Fibroblast of skin of back (primary cell): ENCODE measurements at places on chromosomes 1 and 21.
A peak's percentile ranks its signal among the peaks of the same experiment; 100 is the strongest.

DNA sequence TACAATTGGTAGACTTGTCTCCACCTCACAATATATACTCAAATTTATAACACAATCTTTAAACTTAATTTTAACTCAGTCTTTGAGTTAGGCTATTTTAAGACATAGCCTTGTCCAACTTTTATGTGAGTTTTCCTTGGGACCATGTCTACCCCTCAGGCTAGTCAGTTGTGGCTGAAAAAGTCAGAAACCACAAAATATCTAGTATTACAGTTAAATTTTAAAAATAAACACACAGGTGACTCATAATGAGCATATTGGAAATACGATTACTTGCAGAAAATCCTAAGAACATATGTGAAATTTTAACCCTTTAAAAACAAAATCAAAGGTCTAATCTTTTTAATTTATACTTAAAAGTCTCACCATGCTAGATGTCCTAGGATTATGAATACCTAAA, 4.8 kb upstream of the ASB17 start:
- DNase-seq, result peak; percentile 44

- peak; percentile 68 for DNase-seq
Observed at GRCh38 chr1:31373056-31373896, at the start of gene FABP3. Gene FABP3, minus strand, starts transcription at chr1:31373076. Its CDS starts 62 bp downstream, at chr1:31373014.

DNA sequence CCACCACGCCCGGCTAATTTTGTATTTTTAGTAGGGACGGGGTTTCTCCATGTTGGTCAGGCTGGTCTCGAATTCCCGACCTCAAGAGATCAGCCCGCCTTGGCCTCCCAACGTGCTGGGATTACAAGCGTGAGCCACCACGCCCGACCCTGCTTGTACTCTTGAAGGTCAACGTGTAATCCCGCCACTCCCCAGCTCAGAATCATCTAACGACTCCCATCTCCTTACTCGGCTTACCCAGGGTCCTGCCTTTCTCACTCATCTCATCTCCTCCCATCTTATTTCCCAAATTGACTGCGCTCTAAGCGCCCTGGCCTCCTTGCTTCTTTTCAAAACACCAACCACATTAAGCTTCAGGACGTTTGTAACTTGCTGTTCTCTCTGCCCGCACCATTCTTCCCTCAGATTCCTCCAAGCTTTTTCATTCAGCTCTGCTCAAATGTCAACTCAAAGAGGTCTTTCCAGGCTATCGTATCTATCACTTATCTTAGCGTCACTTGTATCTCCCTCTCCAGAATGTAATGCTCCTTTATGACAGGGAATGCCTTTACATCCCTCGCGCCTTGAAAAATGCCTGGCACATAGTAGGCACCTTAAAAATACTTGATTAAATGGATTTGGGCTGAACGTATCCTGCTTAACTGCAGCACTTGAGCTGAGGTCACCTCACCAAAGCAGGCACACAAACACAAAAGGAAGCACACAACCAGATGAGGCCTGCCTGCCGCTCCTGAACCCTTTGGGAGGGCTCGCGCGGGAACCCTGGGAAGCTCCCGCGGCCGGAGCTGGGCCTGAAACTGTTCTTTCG, 1.4 kb upstream of the USP1 start:
- DNase-seq, result no peak

DNA sequence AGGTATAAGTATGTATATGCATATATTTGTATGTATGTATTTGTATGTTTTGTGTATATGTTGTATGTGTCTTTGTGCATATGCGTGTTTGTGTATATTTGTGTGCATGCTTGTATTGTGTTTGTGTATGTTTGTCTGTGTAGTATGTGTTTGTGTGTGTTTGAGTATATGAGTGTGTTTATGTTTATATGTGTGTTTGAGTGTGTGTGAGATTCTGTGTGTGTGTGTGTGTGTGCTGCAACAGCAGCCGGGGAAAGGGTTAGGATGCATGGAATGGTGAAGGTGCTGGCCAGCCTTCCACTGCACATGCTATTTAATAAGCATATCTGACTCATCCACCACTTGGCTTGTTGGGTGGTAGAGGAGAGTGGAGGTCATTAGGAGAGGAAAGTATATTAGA, 46.6 kb upstream of the RAB4A start:
- DNase-seq, result peak; percentile 22

- no peak for DNase-seq
Observed at GRCh38 chr1:162235241-162235800, 141.3 kb downstream of the SPATA46 start.

DNA sequence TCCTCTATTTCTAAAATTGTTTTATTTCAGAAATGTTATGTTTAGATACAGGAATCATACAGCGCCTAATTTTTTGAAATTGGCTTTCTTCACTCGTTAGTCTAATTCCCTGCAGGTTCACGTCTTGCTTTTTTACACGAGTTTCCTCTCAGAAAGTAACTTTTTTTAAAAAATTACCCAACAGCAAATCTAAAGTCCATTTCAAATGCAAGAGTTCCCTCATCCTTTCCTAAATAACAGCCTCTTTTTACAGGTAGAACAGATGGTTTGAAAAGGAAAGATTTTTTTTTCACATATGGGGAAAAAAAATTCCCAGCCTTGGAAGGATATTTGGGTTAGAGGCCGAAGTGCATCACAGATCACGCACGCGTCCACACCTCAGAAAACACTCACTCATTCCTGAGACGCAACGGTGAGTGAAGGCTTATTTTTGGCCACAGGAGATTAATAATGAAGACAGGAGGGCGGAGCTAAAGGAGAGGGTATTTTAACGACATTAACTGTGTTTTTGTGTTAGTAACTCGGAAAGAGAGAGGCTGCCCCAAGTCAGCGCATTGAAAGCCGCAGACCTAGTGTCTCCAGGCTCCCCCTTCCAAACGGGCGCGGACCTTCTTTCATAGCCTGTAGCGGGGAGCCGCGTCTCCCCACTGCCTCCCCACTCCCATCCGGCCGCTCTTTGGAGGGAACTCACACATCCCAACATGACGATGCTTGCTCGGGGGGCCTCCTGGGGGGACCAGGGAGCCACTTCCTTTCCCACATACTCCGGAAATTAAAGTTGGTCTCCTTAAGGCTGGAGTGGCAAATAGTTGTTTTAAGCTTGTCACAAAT, 969 bp upstream of the RIPK4 start:
- peak; percentile 46 for DNase-seq

DNA sequence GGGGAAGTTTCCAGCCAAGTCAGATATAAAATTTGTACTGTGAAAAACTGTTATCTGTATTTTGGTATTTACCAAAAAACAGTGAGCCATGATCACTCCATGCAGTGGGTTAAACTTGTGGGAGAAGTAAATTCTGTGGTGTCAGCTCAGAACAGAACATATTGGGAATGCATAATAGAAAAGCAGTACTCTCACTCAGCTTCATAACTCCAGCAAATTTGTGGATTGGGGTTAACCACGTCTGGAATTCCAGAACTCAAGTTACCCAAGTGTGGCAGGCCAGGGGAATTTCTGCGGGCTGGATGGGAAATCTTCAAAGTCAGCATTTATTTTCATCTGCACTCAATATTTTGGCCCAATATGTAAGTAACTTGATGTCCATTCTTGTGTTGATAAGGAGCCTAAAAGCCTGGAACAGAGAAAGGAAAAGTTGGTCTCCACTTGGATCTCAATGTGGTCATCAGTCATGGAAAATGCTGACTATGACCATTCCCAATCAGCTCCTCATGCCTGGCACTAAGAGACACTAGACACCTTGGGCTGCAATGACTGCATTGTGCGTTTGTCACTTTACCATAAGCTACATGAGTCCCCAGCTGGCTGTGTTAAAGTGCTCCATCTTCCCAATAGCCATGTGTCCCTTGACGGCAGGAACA, 39.1 kb upstream of the ENAH start:
- DNase-seq, result peak; percentile 91

DNA sequence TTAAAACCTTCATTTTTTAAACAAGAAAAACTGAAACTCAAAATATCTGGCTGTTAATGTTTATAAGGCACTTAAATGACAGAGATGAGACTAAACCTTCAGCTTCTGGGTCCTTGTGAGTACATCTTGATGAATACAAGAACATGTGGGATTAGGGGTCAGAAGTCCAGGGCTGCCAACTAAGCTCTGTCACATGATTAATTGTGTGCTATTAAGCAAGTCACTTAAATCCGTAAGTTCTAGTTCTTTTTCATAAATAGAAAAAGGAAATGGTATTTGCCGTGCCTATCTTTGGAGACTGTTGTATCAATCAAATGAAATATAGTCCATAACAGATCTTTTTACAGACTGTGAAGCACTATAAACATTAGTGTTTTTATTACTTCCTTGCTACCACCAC, 43.2 kb upstream of the KCTD3 start:
- no peak for DNase-seq

DNA sequence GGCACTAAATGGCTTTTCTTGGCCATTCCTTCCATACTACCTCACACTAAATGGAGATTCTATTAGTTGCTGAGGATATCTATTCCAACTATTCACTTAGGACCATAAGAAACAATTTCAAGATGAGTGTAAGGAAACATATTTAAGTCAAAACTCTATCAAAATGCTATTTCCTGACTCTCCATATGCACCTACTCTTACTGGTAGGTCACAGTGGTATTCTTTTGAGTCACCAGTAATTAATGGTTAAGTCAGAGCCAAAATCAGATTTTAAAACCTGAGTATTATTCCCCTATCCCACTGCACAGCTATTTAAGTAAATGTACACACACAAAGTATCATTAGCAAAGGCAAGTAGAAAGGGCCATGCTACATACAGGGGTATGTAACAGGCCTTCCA, 50.3 kb downstream of the ARID4B start:
- no peak for DNase-seq

GRCh38 chr1:221439747-221440501, 302.0 kb downstream of the DUSP10 start:
- DNase-seq, result peak; percentile 99

- no peak for DNase-seq
Observed at GRCh38 chr1:228399531-228400236, 7.0 kb downstream of the TRIM11 start.

DNA sequence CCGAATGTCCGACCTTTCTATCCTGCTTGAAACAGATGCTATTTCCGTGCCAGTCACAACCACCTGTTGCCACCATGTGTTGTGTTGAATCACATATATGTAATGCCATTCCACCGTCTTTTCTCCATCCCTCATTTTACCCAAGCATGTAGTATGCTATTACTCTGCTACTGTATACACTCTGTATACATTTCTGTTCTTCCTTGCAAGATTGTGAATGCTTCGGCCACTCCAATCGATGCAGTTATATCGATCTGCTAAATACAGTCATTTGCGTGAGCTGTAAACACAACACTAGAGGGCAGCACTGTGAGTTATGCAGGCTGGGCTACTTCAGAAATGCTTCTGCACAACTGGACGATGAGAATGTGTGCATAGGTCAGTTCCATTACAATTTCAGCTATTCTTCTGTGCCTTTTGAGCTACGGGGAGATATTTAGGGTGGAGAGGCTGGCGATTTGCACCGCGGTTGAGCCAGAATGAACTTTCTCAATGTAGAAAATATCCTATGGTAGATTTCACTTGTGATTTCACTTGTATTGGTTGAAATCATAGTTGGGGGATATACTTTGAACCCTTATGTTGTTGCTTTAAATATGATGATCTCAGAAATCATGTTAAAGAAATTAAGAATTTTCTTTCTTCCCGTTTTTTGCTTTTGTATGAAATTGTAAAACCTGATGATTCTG, 289.8 kb downstream of the NTNG1 start:
- DNase-seq, result peak; percentile 42

DNA sequence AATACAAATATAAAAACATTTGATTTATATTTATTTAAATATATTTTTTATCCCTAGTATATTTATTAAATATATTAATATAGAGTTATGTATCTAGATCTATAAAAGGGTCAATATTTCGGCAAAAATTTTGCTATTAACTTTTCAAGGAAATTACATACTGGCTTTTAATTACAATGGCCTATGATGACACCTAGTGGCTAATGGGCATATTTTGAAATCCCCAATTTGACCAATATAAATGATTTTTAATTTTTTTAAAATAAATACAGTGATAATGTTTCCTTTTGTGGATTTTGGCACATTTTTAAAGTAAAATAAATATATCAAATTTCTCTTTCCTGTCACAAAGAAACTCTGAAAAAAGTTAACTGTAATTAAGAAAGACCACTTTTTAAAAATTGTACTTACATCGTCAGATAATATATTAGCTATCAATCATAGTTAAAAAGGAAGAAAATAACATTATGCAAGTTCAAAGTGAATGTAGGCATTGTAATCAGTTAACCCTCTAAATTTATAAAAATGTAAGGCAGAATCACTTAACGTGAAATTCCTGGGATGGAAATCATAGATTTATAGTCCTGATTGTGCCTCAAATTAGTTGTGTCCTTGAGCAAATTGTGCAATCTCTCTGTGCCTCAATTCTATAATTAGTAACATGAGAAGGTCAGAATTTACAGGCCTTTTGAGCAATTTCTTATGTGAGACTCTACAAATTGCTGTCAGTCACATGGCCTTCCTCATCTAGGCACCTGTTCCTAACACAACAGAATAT, 25.6 kb upstream of the RGS13 start:
- DNase-seq, result peak; percentile 16

DNA sequence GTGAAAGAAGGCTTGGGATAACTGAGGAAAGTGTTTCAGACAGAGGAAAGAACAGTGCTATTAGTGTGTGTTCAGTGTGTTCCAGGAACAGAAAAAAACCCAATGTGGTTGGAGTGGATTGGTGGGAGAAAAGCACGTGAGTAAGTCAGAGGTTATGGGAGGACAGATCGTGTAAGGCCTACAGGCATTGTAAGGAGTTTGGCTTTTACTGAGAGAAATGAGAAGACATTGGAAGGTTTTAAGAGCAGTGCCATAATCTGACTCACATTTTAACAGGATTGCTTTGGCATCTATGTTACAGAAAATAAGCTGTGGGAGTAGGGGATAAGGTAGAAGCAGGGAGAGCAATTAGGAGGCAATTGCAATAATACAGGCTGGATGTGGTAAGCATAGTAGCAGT, 4.8 kb downstream of the ARPC5 start:
- no peak for DNase-seq

DNA sequence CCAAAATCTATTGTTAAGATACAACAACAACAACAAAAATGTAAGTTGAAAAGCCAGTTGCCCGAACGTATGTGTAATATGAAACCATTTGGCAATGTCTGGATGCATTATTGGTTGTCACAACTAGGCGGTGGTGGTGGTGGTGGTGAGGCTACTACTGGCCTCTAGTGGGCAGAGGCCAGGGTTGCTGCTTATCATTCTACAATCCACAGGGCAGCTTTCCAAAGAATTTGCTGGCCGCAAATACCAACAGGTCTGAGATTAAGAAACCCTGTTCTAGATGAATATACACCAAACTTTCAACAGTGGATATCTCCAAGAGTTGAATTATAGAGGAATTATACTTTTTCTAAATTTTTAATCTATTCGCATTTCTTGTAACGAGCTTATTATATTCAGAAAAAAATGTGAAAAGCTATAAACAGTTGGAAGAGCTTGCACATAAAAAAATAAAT, 26.8 kb upstream of the ZNF697 start:
- no peak for DNase-seq
